ENCODE measurements at places on chromosomes 6 and 20.

GRCh38 chr20:20366551-20366875, 1.4 kb upstream of the INSM1 start:
- DNase-seq = no peak

- no peak for DNase-seq
Observed at GRCh38 chr6:129704708-129705107, 5.3 kb downstream of the ARHGAP18 start.

- DNase-seq = peak; percentile 70
Observed at GRCh38 chr6:39347906-39348585, 25.5 kb upstream of the KCNK16 start.

GRCh38 chr6:87791982-87792381, 89.9 kb upstream of the AKIRIN2 start:
- no peak for DNase-seq

DNA sequence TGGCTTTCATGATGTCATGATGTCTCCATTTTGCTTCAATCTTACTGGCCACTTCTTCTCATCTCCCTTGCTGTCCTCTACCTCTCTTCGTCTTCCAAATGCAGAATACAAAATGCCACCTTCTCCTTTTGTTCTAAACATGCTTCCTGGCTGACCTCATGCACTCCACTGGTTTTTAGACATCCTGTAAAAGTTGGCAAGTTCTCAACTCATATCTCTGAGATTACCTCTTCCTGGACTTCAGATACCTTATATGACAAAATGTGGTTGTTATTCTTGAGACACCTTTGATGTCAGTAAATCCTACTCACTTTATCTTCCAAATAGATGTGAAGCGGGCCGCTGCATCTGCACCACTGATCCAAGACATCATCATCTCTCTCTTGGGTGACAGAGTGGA, 212.7 kb upstream of the FOXA2 start:
- no peak for DNase-seq

GRCh38 chr20:60057866-60058807, 99.9 kb downstream of the CDH26 start:
- peak; percentile 51 for DNase-seq

DNA sequence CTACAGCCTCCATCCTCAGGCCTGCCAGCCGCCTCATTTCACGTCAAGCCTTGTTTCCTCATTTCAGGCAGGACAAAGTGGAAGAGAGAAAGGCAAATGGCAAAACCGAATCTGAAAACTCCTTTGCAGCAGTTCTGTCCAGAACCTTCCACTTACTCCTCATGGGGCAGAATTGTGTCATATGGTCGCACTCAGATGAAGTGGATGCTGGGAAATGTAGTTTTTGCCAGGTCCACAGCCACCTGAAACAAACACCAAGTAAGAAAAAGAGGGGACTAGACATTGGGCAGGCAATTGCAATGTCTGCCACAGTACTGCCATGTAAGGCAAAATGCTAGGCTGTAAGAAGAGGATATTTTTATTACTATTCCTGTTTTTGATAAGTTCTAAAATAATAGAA, 44.9 kb downstream of the ISM1 start:
- no peak for DNase-seq

DNA sequence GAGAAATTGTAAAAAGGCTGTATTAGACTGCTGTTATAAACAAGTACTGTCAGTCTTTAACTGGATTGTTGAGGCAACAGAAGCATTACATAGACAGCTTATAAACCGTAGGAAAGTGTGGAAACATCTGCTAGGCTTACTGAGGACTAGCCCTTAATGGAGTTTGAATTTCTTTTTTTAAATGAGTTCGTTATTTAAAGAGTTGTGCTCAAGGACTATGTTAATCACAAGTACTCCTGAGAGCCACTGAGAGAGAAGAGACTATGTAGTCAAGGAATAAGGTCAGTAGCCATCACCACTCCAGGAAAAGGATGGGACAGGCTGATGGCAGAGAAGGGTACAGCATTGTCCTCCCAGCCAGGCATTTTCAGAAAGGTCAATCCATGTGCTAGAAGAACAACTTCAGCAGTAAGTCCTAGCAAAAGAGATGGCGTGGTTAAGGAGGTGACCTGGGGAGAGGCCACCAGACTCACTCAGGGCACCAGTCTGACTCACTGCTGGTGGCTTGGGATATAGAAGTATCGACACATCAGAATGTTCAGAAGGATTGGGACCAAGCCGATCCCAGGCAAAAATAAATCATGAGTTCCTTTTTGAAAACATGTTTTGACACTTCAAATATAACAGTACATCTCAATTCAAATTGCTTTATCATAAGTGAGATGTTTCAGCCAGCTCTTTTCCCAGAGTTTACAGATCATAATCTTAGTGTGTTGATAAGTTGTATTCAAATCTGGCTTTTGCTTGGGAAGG, 6.4 kb downstream of the RPS12 start:
- DNase-seq = no peak

GRCh38 chr6:107633680-107634323, 143.9 kb downstream of the SOBP start:
- DNase-seq = no peak

DNA sequence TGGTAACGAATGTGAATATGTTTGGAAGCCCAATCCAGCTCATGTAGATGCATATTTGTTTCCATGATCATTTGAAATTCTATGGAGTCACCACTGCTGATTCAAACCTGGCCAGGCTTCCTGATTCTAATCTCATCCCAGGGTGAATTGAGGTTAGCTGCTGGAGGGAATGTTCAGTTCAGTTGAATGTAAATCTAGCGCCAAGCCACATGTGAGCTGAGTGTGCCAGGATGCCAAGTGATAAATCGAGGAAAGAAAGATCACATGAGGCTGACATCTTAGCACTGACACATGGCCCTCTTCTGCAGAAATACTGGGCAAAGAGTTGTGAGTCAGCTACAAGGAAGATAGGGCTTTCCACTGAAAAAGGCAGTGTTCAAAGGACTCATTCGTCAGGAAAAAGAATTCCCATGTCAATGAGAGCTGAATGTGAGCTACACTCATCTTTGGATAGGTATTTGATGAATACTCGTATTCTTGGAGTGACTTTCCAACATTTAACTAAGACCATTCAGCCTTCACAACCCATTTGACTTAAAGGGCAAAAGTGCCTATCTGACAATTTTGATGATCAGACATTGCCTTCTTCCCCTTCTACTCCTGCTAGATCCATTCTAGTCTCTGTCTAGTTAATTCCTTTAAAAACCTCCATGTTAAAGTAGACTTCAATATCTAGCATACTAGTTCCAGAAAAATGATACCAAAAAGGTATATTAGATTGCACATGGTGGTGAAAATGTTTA, 172.1 kb downstream of the MTFR2 start:
- DNase-seq = no peak

- DNase-seq = no peak
Observed at GRCh38 chr6:84882768-84883766, 118.7 kb upstream of the TBX18 start.

DNA sequence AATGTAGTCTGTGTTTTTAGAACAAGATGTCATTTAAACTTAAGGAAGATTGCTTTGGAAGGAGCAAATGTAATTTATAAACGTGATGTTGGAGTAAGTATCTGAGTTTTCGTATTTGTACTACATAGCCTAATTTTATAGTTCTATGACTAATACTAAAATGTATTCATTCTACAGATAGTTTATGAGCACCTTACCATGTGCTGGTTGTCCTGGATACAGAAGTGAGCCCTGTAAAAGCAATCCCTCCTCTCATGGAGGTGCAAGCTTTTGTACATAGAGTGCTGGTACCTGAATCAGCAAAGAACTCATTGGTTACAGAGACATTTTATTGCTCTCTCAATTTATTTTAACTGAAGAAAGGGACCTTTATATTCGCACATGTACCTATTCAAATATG, 27.1 kb downstream of the TBPL1 start:
- DNase-seq = no peak

DNA sequence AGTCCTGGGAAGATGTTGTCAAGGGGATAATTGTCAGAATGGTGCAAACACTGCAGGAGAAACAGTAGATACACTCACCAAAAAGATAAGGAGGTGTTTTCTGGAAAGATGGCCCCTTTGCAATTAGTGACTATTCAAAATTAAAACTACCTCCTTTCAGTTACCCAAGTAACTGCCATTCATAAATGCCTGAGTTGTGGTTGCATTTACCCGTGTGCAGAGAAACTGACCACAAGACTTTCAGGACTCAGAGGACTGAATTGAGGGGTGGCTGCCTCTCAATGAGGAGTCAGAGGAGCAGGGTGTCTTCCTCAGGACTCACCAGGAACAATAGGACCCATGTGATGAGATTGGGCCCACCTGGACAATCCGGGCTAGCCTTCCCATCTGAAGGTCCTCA, 39.0 kb downstream of the GCM1 start:
- DNase-seq = no peak

DNA sequence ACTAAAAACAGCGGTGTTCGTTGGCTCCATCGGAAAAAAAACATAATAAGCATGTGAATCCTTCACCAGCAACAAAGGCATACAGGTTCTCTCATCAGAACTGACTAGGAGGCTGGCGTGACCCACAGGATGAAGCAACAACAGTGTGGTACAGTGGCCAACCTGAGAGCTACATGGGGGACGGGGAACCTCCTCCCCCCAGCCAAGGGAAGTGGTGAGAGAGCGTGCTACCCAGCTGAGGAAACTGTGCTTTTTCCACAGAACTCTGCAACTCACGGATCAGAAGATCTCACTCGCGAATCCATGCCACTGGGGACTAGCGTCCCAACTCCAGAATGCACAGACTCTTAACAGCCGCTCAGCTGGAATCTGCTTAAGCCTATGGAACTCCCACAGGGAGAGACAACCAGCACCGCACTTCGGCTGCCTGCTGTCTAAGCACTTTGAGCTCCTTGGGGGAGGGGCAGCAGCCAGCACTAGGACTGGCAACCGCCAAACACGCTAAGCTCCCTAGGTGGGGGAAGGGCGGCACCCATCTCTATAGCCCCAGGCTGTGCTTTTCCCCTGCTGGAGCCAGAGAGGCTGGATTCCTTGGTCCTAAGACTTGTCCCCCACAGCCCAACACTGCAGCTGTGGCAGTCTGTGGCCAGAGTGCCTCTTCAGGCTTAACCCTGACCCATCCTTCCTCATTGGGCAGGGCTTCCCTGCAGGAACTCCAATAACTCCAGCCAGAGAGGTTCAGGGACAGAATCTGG, 538.3 kb upstream of the BTBD3 start:
- no peak for DNase-seq

DNA sequence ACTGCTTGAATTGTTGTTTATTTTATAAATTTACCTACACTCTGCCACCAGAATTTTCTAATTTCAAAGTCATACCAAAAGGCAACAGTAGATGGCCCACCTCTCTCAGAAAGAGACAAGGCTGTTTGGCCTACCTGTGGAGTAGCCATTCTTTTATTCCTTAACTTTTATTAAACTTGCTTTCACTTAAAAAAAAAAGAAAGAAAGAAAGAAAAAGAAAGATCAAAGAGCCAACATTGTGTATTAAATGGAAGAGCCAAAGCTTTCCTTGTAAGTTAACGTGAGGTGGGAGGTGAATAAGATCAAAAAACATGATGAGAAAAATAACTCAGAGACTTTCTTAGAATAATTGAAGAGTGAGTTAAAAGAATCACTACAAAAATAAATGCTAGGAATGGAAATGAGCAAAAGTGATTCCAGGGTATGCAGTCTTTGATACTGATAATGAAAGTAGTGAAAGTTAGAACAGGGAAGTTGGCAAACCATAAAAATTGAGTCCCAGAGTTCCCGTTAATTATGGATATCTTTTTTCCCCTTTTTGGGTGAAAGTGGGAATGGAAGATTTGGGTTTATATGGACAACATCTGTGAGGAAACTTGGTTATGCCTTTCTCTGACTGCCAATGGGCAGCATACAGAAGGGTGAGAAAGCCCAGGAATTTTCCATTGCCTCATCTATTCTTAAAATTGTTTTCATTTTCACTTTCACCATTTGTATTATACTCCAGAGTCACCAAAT, 35.9 kb upstream of the MYB start:
- DNase-seq = no peak

DNA sequence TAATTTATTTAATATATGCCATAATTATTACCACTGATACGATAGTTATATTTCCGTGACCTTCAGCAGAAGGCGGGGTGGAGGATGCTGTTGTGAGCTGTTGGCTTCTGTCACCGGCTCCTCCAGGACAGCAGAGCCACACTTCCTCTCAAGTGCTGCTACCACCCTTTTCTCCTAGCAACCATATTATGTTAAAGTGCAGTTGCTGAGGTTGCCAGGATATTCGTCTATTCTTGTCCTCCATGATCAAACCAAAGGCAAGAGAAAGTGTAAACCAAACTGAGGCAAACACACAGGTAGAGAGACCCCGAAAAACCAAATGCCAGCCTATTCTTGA, 27.8 kb downstream of the RGS17 start:
- peak; percentile 31 for DNase-seq

DNA sequence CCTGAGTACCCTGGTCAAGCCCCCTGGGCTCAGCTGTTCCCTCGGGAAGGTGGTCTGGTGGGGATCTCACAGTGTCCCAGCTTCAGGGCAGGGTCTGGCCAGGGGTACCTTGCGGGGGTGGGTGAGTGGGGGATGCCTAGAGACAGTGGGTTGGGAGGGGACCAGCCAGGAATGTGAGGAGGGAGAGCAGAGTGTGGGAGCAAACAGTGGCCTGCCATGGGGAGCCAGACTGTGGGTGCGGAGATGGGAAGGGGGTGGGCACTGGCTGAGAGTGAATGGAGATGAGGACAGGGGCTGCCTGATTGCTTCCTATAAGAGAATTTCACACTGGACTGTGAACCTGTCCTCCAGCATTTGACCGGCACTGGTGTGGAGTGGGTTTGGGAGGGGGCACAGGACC, 95.1 kb downstream of the VEGFA start:
- DNase-seq = peak; percentile 1

DNA sequence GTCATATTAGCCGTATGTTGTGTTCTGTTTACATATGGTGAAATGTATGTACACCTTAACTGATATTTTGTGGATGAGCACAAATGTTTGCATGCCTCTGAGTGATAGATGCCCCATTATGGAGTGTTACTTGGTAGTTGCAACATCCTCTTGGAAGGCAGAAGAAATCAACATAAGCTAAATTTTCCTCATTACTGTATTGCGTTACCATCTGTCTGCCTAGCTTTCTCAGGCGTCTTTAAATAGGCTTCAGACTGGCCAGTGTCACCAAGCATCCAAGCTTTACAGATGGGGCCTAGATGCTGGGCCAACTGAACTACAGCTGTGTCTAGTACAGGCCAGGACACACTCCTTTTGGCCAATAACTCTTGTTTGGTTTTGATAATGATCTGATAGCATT, 250.6 kb downstream of the SAMD5 start:
- peak; percentile 24 for DNase-seq
